Activated naive CD8-positive, alpha-beta T cell treated with anti-CD3 and anti-CD28 coated beads, Interleukin-2, amount 10 ng/mL, durations not matched to agents 7 days and 5 days (primary cell): ENCODE measurements at places on chromosomes 16 and 17. TPM values are rescaled to one million over a fixed set of nuclear protein-coding genes. Genes with fewer than 3 reads are reported as not detected.
A peak's percentile ranks its signal among the peaks of the same experiment; 100 is the strongest.

DNA sequence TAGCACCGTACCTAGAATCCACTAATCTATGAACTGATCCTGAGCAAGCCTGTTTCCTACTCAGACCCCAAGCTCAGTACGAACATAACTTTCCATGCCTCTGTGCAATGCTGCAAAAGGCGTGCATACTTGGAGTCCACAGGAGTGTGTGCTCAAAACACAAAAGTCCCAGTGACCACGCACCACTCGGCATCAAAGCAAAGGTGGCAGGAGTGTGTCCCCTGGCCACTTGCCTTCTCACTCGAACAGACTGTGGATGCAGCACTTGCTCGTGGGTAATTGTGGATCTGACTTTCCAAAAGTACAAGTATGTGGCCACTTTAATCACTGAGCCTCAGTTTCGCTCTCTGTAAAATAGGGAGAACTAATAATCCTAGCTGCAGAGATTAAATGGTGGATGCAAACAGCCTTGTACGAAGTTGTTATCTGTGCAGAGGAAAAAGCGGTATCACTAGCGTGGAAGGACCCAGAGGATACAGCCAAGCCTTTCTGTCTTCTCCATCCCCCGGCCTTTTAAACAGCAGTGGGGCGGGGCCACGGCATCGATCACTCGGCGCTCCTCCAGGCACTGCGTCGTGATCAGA, 311 bp upstream of the KDM8 start:
- DNase-seq: no peak

- no peak for DNase-seq
These were observed 32.6 kb downstream of the NUBP1 start for GRCh38 chr16:10776280-10776679.

- DNase-seq: no peak
These were observed 194.7 kb upstream of the KIF2B start for GRCh38 chr17:53628011-53628410.

DNA sequence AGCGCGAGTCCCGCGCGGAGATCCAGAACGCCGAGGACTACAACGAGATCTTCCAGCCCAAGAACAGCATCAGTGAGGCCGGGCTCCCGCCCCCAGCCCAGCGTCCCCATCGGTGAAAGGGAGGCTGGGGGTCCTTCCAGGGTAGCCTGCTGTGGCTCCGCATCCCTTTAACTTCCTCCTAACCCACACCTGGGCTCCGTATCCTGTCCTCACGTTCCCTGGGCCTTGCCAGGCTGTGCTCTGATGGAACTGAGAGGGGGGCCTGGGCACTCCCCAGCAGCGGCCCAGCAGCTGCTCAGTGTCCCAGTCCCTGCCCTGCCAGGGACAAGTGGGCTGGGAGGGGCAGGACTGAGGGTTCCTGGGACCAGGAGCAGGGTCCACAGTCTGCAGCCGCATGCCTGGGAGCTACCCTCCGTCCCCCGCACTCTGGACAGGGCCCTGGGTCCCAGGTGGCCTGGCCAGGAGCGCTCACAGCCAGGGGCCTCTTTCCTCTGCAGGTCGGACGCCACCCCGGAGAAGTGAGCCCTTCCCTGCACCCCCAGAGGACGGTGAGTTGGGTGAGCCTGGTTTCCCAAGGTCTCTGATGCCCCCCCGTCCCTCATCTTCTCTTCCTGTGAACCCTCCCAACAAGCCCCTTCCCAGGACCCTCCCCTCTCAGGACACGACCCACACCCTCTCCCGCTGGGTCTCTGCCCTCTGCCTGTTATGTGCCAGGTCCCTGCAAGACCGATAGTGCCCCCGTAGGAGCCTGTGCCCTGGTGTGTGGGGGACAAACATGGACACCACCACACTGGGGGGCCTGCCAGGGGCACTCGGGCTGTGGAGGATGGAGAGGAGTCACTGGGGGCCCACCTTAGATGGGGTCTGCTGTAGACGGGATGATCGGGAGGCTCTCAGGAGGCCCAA, 18.1 kb downstream of the KATNB1 start:
- no peak for DNase-seq

GRCh38 chr16:11621920-11622651, 35.4 kb upstream of the LITAF start:
- DNase-seq: peak; percentile 65

Gene SLC12A3
- not detected for total RNA-seq
